ENCODE measurements at places on chromosomes 2 and 18. TPM values are rescaled to one million over a fixed set of nuclear protein-coding genes. Genes with fewer than 3 reads are reported as not detected.
A peak's percentile ranks its signal among the peaks of the same experiment; 100 is the strongest.

CPSF3 gene
- 77.2 TPM for total RNA-seq

TANC1 gene
- 0.13 TPM for total RNA-seq

TBR1 gene
- not detected for total RNA-seq

GRCh38 chr2:68653538-68653982, 10.2 kb downstream of the PROKR1 start:
- peak; percentile 44 for DNase-seq

GRCh38 chr18:37566479-37567060, 972 bp upstream of the CELF4 start:
- no peak for DNase-seq

Data from K562 (cell line).